ENCODE measurements at places on chromosomes 4 and X.

DNA sequence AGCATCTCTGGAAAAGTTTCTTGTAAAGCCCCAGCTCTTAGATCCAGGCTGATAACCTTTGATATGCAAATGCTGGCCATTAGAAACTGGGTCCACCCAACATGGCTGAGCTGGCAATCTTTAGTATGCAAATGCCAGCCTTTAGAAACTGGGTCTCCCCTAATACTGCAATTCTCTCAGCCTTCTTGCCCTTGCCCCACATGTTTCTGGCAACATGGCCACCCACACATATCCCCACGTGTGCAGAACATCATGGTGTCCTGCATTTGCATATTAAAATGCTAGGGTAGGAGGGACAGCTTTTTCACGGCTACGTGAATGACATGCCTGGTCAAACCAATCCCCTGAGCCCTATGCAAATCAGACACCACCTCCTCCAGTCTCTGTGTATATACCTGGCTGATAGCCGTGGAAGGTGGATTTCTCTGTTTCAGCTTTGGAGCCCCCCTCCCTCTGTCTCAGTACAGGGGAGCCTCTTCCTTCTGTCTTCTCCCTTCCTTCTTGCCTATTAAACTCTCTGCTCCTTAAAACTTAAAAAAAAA, 344.0 kb upstream of the NWD2 start:
- no peak for DNase-seq

DNA sequence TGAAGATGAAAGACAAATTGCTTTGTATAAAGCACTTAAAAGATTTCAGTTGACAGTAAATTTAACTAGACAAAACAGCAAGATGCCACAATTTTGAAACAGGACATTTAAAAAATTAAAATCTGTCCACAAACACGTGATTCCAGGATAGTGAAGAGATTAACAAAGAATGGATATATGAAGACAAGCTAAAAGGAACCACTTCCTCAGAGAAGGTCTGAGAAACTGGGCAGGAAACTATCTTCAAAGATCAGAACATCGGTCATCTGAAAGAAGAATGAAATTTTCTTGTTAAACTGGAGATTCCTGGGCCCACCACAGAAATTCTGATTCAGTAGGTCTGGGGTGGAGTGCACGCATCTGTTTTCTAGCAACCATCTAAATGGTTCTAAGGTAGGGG, 1.4 kb downstream of the RWDD4 start:
- DNase-seq = no peak

GRCh38 chrX:118603981-118604380, 108.4 kb downstream of the DOCK11 start:
- no peak for DNase-seq

- no peak for DNase-seq
These were observed 408.0 kb upstream of the SPOCK3 start for GRCh38 chr4:167642250-167642649.

DNA sequence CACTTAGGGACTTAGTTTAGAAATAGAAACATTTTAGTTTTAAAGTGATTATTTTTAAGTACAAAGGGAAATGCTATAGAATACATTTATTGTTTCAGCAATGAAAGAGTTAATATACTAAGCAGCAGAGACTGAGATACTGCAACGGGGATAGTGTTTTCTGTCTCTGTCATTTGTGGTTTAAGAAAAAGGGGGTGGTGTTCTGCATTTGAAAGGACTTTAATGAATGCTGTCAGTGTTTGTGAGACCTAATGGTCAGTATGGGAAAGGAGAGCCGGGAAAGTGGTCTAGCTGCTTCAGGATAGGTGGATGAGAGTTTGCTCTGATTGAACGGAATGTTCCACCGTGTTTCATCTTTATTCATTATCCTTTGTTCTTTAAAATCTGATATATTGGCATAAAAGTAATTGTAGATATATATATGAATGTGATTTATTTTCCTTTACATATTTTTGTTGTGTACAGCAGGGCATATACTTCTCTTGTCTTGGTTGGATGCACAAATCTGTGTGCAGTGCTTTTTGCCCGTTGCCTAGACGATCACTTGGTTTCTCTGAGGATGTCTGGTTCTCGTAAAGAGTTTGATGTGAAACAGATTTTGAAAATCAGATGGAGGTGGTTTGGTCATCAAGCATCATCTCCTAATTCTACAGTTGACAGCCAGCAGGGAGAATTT, at the start of gene KLHL5:
Gene KLHL5, plus strand, starts transcription at position 139 of the 676 bp plus-strand sequence. Its CDS starts 421 bp downstream, at position 560.
- no peak for DNase-seq

DNA sequence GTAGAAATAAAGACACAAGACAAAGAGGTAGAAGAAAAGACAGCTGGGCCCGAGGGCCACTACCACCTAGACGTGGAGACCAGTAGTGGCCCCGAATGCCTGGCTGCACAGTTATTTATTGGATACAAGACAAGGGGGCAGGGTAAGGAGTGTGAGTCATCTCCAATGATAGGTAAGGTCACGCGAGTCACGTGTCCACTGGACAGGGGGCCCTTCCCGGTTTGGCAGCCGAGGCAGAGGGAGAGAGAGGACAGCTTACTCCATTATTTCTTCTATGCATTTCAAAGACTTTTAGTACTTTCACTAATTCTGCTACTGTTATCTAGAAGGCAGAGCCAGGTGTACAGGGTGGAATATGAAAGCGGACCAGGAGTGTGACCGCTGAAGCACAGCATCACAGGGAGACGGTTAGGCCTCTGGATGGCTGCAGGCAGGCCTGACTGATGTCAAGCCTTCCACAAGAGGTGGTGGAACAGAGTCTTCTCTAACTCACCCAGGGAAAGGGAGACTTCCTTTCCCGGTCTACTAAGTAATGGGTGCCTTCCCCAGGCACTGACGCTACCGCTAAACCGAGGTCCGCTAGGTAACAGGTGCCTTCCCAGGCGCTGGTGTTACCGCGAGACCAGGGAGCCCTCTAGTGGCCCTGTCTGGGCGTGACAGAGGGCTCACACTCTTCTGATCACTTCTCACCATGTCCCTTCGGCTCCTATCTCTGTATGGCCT, 44.9 kb downstream of the ZBTB49 start:
- no peak for DNase-seq

DNA sequence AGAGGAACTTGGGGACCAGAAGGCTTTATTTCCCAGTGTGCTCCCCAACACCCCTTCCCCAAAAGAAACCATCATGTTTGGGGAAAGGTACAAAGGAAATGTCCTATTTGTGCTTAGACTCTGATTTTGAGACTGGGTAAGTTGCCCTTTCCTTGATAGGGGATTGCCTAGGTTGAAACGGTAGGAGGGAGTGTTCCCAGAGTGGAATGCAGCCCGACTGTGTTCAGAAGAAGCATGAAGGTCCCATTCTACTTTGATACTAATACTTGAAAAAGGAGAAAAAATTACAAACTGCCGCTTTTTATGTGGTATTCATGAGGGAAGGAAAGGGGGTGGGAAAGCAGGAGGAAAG, 32.4 kb upstream of the TMEM131L start:
- DNase-seq = peak; percentile 5

- no peak for DNase-seq
These were observed 74.8 kb upstream of the STIM2 start for GRCh38 chr4:26785810-26786209.

DNA sequence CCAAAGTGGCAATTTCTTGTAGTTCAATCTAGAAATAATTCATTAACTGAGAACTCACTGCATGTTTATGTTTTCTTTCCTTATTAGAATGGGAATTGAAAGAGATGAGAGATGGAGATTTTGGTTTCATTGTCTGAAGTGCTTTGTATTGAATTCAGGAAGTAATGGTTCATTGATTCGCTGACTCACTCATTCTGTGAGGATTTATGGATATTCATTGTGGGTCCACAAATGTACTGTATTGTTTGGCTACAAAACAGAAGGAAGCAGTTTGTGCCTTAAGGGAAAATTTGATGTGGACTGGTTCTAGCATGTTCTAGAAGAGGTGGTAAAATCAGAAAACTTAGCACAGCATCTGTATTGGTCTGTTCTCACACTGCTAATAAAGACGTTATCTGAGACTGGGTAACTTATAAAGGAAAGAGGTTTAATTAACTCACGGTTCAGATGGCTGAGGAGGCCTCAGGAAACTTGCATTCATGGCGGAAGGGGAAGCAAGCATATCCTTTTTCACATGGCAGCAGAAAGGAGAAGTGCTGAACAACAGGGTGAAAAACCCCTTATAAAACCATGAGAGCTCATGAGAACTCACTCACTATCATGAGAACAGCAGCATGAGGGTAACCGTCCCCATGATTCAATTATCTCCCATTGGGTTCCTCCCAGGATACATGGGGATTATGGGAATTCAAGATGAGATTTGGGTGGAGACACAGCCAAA, 132.3 kb upstream of the VCX3A start:
- no peak for DNase-seq

GRCh38 chrX:38718311-38718710, 82.9 kb upstream of the MID1IP1 start:
- no peak for DNase-seq

- no peak for DNase-seq
These were observed 185.4 kb downstream of the OR13H1 start for GRCh38 chrX:131729295-131729694.

DNA sequence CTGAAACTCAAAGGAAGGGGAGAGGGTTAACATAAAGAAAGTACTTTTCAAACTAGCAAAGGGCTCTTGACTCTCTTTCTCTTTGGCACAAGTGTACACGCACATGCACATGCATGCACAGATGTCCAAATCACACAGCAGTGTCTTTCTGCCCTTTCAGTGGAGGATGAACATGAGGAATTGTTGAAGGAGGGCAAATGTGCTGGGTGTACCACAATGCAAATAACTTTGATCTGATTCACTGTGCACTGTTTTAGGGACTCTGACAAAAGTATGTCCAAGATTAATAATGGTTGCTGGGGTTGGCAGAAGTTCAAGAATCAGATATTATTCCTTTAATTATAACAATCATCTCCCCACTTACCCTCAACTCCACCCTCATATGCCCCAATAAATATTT, 93.8 kb downstream of the GPC4 start:
- DNase-seq = no peak

- DNase-seq = no peak
These were observed 22.9 kb downstream of the TNIP2 start for GRCh38 chr4:2733001-2733843.

- DNase-seq = no peak
These were observed 79.9 kb upstream of the EGFL6 start for GRCh38 chrX:13489454-13489853.

DNA sequence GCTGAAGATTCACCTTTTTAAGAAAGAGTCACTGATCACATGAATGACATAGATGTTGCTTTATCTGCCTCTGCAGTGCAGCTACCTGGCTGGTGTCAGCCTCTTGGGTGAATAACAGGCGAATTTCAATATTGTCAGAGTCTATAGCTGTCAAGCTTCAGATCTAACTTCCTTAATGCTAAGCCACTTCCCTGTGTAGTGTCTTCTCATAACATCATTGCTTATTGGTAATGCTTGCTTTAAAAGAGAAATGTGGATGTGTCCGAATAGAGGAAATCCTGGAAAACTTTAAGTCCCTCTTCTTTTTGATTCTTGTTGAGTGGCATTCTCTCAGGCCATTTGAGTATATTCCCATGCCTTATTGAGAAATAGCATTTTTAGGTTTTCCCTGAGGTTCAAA, 7.3 kb upstream of the IGFBP7 start:
- DNase-seq = no peak

DNA sequence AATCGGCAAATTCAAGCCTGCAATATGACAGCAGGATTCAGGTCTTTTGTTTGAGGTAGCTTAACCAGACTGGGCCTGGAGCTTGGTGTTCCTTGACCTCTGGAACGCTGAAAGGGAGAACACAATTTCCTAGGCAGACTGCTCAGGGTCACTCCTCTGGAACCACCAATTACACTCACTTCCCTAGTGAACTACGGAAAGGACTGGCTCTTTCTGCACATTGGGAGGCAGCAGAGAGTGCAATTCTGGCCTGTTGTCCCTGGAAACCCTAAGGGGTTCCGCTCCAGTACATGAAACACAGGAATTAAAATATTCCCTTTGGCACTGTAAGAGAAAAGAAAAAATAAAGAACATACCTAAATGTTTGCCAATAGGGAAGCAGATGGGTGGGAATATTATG, 58.6 kb downstream of the GPC3 start:
- no peak for DNase-seq

GRCh38 chr4:98794565-98795205, 134.2 kb downstream of the EIF4E start:
- no peak for DNase-seq

DNA sequence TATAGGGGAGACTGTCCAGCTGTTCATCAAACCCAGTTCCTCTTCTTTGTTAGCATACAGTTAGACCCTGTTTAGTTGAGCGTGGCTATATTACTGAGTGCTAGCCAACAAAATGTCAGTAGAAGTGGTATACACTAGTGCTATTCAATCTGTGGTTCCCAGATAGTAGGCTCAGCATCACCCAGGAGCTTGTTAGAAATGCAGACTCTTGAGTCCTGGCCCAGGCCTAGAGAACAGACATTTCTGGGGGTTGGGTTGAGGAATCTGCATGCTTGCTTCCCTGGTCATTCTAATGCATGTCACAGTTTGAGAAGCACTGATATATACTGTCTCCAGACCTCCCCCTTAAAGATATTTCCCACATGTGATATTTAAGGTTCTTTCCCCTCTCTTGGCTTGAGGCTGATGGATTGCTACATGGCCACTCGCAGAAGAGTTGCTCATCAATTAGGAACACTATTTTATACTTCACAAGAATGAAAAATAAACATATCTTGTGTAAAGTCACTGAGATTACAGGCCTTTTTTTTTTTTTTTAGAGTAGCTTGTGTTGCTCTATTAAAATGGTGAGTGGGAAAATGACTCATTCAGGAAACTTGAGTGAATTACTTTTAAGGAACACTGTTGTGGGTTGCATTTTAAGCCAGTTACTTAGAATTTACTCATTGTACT, 289.0 kb downstream of the STIM2 start:
- no peak for DNase-seq

DNA sequence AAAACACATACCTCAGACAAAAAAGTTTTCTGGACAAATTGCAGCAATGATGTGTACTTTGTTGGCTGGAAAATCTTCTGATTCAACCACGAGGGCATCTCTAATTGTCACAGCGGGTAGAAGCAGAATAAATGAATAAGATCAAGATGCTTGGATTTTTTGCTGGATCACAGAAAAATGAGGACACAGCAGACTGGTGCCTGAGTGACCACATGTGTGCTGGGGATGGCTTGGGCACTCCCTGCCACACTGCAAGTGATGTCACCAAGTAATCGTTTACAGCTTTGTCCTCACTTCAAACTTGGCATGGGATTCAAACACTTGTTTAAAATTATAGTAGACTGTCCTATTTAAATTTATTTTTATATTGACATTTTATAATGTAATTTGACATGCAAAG, 557.0 kb downstream of the SPRY1 start:
- DNase-seq = no peak

GRCh38 chrX:8520791-8521190, 56.2 kb downstream of the VCX3B start:
- no peak for DNase-seq

- DNase-seq = no peak
These were observed 2.3 kb downstream of the VEGFC start for GRCh38 chr4:176790398-176790797.

GRCh38 chrX:130084631-130085237, 25.6 kb downstream of the ELF4 start:
- DNase-seq = no peak

DNA sequence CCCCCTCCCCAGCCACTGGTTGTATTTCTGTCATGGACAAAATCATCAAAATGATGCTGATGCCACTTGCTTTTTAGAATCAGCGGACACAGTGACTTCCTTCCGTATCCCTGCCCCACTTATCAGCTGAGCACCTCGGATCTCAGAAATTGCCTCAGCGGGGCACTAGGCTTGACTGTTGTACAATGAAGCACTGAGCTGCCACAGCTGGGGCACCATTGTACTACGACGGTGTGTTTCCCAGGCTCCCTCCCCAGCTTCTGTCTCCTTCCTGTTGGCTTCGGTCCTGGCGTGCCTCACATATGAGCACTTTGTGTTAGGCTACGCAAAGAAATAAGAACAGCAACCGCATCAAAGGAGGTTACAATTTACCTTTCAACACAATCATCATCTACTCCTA, 82.4 kb downstream of the F11 start:
- no peak for DNase-seq
